ENCODE measurements at places on chromosomes 5 and 9.
A peak's percentile ranks its signal among the peaks of the same experiment; 100 is the strongest.

- H3K36me3 ChIP-seq = no peaks in the 10 kb centered on the region
- no peak overlapping the region for H3K4me3 ChIP-seq
- H3K4me1 ChIP-seq = peaks cover 27% of the 10 kb centered on the region
- no peak overlapping the region for H3K27ac ChIP-seq
- H3K27me3 ChIP-seq = no peaks in the 10 kb centered on the region
- DNase-seq = no peak
These were observed 77.6 kb downstream of the MAPKAP1 start for GRCh38 chr9:125629446-125629845.

DNA sequence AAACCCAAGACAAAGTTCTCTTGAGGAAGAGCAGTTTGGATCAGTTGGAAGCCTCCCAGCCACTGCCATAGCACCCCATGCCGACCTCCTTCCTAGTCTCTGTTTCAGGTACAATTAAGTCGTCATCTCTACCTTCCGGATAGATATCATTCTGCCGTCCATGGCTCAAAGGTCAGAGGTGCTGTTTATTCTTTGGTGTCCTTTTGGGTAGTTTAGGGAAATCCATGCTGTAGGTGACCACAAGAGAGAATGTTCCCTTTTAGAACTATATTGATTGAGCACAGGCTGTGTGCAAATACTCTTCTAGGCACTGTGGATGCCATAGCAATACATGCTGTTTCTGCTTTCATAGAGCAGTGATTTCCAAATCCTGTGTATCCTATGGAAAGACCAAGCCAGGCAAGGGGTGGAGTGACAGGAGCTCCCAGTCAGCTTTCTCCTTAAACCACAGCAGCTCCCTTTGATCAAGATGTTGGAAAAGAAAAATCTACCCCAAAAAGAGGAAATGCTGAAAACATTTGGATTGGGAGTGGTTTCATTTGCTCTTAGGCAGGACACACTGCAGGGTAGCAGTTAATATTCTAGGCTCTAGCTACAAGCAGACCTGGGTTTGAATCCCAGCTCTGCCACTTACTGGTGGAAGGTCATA lies 127.9 kb downstream of the PALM2AKAP2 start:
- H3K27me3 ChIP-seq = peaks cover 8% of the 10 kb centered on the region
- H3K4me3 ChIP-seq = no peak overlapping the region
- no peak for DNase-seq
- no peak overlapping the region for H3K27ac ChIP-seq

GRCh38 chr5:158082696-158083287 lies 223.8 kb upstream of the CLINT1 start:
- peaks cover 23% of the 10 kb centered on the region for H3K27me3 ChIP-seq
- H3K27ac ChIP-seq = no peak overlapping the region
- no peak for DNase-seq

DNA sequence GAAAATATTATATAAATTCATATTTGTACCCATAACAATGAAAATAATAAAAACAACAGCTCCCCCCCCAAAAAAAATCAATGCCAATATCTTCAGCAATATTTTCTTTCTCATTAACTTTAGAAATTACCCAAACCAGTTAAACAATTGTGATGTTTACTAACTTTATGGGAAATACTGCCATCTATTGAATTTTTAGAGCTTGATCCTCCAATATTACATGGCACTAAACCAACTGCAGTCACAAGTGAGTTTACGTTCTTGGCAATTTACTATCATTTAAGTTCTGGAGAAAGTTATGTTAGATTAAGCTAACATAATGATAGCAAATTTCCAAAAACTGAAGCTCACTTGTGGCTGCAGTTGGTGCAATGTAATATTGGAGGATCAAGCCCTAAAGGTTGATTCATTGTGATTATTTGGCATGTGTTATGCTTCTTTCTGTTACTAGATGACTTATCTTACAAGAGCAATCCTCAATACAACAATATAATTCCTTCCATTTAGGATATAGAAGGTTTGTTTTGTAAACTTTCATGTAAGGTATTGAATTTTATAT lies 379.5 kb downstream of the CDH18 start:
- no peaks in the 10 kb centered on the region for H3K4me1 ChIP-seq
- H3K27me3 ChIP-seq = no peaks in the 10 kb centered on the region
- H3K4me3 ChIP-seq = no peak overlapping the region
- DNase-seq = no peak
- no peak overlapping the region for H3K27ac ChIP-seq

DNA sequence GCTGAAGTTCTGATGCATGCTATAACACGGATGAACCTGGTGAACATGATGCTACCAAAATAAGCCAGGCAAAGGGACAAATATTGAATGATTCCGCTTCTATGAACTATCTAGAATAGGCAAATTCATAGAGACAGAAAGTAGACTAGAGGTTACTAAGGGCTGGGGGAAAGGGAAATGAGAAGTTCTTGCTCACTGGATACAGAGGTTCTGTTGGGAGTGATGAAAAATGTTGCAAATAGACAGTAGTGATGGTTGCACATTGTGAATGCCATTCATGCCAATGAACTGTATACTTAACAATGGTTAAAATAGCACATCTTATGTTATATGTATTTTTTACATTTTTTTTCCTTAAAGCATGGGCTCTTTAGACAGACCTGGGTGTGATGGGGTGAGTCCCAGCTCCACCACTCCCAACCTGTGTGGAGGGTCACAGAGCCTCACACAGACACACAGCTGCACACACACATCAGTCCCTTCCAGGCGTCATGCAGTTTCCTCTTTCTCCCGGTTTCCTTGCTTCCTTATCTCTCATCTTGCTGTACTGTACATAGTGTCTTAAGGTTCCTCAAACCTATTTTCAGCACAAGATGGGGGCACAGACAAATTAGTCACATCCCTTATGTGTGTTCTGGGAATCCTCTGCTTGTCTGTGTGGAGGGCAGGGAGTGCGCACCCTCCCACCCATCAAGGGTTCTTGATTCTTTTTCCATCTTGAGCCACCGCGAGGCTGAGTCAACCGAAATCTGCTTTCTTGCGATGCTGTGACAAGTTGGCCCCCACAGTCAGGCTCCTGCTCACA lies 192.9 kb downstream of the CRB2 start:
- peaks cover 4% of the 10 kb centered on the region for H3K4me1 ChIP-seq
- no peak for DNase-seq
- no peak overlapping the region for H3K27ac ChIP-seq
- no peaks in the 10 kb centered on the region for H3K36me3 ChIP-seq
- H3K27me3 ChIP-seq = no peaks in the 10 kb centered on the region
- H3K4me3 ChIP-seq = no peak overlapping the region

- no peak for DNase-seq
- peaks cover 6% of the 10 kb centered on the region for H3K36me3 ChIP-seq
- H3K27ac ChIP-seq = no peak overlapping the region
- H3K4me1 ChIP-seq = no peaks in the 10 kb centered on the region
These were observed 63.1 kb downstream of the SLC12A2 start for GRCh38 chr5:128146671-128147070.

DNA sequence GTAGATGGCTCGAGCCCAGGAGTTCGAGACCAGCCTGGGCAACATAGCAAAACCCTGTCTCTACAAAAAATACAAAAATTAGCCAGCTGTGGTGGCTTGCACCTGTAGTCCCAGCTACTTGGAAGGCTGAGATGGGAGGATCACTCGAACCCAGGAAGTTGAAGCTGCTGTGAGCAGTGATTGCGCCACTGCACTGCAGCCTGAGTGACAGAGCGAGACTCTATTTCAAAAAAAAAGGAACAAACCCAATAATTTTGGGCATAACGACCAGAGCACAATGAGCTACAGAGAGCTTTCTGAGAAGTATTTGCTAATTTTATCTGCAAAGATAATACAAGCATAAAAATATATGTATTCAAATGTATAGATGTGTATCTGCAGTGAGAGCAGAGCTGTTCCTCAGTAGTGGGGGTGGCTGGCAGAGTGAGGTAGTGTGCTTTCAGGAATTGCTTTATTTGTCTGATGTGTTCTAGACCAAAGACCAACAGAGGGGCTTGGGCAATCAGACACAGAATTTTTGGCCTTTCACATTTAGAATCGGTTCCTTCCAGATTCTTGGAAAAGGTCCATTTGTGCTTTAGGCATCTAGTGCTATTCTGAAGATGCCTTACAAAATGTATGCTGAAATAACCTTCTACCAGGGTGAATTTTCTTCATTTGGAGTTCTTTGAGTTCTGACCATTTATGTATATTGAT lies 5.2 kb downstream of the DOCK8 start:
- peak overlapping the region; percentile 43 for H3K27ac ChIP-seq
- DNase-seq = no peak
- no peaks in the 10 kb centered on the region for H3K27me3 ChIP-seq

DNA sequence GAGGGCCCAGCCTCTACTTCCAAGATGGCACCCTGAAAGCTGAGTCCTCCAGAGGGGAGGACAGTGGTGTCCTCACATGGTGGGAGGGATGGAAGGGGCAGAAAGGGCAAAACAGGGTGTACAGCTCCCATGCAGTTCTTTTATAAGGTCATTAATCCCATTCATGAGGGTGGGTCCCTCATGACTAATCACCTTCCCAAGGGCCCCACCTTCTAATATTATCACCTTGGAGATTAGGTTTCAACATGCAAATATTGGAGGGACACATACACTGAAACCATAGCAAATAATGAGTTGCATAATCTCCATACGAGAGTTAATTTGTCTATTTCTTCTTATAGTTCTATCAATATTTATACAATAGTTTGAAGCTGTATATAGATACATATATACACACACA lies 5.8 kb upstream of the ZBTB43 start:
- no peaks in the 10 kb centered on the region for H3K36me3 ChIP-seq
- no peak overlapping the region for H3K27ac ChIP-seq
- no peak for DNase-seq

GRCh38 chr9:108099854-108100253 lies 610.3 kb upstream of the KLF4 start:
- no peak overlapping the region for H3K4me3 ChIP-seq
- H3K4me1 ChIP-seq = no peaks in the 10 kb centered on the region
- no peak overlapping the region for H3K27ac ChIP-seq
- DNase-seq = no peak
- H3K36me3 ChIP-seq = no peaks in the 10 kb centered on the region

DNA sequence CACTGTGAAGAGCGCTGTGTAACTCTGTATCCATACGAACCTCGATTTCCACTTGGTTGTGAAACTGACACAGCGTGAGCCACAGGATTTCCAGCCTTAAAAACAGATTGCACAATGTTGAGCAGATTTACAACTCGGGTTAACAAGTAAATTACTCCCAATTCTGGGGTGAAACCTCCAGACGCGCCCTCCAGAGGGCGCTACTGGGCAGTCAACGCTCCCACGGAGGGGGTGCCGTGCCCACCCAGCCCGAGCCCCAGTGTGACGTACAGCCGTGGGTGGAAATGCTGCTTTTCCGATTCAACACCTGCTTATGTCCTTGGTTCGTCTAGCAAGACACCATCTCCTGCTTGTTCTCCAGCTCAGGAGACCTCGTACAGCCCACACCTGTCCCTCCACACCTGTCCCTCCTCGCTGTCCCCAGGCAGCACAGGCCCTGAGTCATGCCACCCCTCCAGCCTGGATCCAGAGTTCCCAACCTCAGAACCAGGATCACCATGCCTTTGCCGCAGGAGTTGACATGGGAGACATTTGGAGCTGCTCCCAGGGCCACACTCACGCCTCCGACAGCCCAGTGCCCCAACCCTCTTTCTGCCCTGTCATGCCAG lies 34.4 kb upstream of the SLC6A3 start:
- H3K27me3 ChIP-seq = no peaks in the 10 kb centered on the region
- no peak overlapping the region for H3K4me3 ChIP-seq
- H3K36me3 ChIP-seq = no peaks in the 10 kb centered on the region

DNA sequence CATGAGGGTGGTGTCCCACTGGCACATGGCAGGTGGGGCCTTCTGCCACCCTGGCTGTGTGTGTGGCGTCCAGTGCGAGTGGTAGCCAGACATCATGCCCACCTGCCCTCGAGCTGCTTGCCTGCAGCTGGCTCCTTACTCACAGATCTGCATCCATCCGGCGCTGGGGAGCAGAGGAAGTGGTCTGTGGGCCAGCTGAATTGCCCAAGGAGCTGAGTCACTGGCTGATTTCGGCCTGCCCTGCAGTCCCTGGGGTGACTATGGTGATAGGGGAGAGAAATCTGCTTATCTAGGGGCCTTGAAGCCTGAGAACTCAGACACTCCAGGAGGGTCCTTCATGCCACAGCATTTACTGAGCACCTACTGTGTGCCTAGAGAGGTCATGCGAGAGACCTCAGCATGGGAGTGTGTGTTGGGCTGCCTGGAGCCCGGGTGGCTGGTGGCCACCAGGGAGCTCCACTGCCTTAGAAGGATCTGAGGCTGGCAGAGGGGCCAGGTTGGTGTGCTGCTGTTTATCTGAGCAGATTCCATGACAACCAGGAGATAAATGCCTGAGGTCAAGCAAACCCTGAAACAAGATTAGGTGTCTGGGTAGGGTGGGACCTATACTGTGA lies 57.1 kb downstream of the SLC22A5 start:
- H3K27me3 ChIP-seq = no peaks in the 10 kb centered on the region
- peak; percentile 76 for DNase-seq
- H3K4me1 ChIP-seq = peaks cover 88% of the 10 kb centered on the region
- H3K4me3 ChIP-seq = peak overlapping the region; percentile 85

GRCh38 chr9:5435912-5436311 lies 1.8 kb downstream of the PLGRKT start:
- DNase-seq = no peak
- peaks cover 34% of the 10 kb centered on the region for H3K36me3 ChIP-seq
- H3K4me1 ChIP-seq = peaks cover 20% of the 10 kb centered on the region
- H3K4me3 ChIP-seq = peak overlapping the region; percentile 94

DNA sequence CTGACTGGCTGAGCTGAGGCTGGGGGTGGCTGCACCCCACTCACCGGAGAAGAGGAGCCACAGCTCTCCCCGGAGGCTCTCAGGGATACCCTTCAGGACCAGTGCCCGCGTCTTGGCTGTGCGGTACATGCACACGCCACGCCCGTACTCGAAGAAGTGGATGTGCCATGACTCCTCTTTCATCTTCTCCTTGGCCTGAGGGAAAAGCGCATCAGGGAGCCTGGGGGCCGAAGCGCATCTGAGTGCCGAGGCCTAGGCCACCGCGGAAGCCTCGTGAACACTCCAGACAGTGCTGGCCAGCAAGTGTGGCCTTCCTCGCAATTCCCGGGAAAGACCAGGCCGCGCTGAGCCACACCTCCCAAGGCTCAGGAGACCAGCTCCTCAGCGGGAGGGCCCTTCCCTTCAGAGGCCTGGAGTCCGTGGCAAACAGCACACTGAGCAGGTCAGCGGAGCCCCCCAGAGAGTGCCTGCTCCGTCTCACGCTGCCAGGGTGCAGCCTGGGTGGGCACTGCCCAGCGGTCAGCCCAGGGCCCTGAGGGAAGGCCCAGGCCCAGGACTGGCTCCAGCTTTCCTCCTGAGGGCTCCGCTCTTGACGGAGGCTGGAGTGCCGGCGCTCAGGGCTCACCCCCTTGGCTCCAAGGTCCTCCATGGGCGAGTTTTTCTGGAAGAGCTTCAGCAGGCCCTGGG lies 20.5 kb upstream of the MRNIP start:
- no peak overlapping the region for H3K27ac ChIP-seq
- H3K36me3 ChIP-seq = peaks cover 33% of the 10 kb centered on the region
- DNase-seq = no peak
- H3K4me3 ChIP-seq = no peak overlapping the region
